ENCODE measurements at places on chromosomes 7 and 10. TPM values are rescaled to one million over a fixed set of nuclear protein-coding genes. Genes with fewer than 3 reads are reported as not detected.

Gene RPEL1
- 0.13 TPM for total RNA-seq

GRCh38 chr10:75499556-75500160 is 68.2 kb downstream of the LRMDA start:
- DNase-seq: no peak

Gene SMO
- 2.3 TPM for total RNA-seq

DNA sequence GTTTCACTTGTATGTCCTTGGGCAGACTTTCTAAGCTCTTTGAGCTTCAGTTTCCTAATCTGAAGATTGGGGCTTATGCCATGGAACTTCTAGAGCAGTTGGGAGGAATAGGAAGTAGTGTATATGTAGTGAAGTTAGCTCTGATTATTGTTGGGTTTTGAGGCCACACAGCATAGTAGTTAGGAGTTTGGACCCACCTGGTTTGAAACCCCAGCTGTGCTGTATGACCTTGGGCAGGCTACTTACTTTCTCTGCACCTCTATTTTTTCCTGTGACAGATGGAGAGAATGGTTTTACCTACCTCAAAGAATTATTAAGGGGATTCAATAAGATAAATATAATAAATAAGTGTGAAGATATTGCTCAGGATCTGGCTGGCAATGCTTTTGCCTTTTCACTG is 61.4 kb upstream of the ADRB1 start:
- no peak for DNase-seq

Gene PLAC9
- 3.7 TPM for total RNA-seq

- no peak for DNase-seq
Measured at GRCh38 chr7:15571301-15571878, 9.6 kb upstream of the AGMO start.

Gene NEUROD6
- total RNA-seq: not detected

DNA sequence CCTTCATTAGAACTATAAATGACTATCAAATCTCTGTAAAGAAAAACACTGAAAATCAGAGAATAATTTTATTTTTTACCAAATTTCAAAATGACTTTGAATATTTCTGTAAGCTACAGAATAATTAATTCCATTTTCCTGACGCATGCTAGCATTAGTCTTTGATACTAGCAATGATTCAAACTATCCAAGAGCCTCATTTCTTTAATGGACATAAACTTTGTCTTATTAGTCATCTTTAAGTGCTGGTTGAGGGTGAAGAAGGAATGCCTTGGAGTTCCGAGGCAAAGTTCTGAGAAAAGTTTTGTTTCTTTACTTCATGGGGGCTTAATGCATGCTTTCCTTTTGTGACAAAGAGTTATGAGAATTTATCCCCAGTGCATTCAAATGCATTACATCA is 137.3 kb downstream of the AGMO start:
- DNase-seq: no peak

GRCh38 chr7:87047-87446 is 105.3 kb upstream of the FAM20C start:
- DNase-seq: no peak

Gene OR9A2
- not detected for total RNA-seq

DNA sequence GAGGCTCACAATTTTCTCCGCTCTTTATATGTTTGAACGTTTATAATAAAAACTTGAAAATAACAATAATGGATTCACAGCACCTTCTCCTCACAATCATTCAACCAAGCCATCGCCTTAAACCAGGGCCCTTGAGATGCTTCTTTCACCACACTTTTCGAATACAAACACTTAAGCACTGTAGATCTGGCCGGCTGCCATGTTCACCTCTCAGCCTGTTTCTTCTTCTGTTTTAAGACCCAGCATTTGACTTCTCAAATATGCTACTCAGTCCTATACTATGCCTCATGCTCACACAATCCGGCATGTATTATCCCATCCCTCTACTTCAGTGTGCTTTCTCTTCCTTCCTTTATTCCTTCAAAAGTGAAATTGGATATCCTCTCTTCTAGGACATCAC is 280.6 kb downstream of the TFEC start:
- DNase-seq: no peak

- DNase-seq: no peak
Measured at GRCh38 chr7:50418526-50419290, 31.4 kb downstream of the FIGNL1 start.

Gene AKR1C8
- not detected for total RNA-seq

GRCh38 chr7:41503438-41503837 is 199.5 kb downstream of the INHBA start:
- DNase-seq: no peak

GRCh38 chr10:84336406-84337090 is 8.2 kb downstream of the CCSER2 start:
- no peak for DNase-seq

Gene LIPJ
- total RNA-seq: not detected

Gene RABGEF1
- total RNA-seq: 22.4 TPM

- DNase-seq: no peak
Measured at GRCh38 chr10:80493522-80494051, 39.5 kb downstream of the TSPAN14 start.

GRCh38 chr10:114103284-114103683 is 59.6 kb downstream of the ADRB1 start:
- peak; percentile 51 for DNase-seq

DNA sequence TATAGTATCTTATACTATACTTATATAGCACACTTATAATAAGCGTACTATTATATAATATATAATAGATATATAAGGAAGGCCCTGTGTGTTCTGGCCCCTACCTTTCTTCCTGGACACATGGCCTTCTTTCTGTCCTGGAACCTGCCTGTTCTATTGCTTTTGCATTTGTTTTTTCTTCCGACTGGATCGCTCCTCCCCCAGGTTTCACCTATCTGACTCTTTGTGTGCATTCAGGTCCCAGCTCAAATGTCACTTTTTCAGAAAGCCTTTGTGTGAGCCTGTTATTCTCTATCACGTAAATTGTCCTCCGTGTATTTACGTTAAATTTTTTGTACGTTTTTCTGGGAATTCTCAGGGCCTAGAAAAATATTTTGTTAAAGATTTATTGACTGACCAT is 2.9 kb upstream of the TRIM8 start:
- DNase-seq: no peak

- DNase-seq: no peak
Measured at GRCh38 chr10:124074501-124075109, 18.8 kb downstream of the CHST15 start.

GRCh38 chr10:17265468-17265867 is 37.4 kb downstream of the VIM start:
- no peak for DNase-seq

DNA sequence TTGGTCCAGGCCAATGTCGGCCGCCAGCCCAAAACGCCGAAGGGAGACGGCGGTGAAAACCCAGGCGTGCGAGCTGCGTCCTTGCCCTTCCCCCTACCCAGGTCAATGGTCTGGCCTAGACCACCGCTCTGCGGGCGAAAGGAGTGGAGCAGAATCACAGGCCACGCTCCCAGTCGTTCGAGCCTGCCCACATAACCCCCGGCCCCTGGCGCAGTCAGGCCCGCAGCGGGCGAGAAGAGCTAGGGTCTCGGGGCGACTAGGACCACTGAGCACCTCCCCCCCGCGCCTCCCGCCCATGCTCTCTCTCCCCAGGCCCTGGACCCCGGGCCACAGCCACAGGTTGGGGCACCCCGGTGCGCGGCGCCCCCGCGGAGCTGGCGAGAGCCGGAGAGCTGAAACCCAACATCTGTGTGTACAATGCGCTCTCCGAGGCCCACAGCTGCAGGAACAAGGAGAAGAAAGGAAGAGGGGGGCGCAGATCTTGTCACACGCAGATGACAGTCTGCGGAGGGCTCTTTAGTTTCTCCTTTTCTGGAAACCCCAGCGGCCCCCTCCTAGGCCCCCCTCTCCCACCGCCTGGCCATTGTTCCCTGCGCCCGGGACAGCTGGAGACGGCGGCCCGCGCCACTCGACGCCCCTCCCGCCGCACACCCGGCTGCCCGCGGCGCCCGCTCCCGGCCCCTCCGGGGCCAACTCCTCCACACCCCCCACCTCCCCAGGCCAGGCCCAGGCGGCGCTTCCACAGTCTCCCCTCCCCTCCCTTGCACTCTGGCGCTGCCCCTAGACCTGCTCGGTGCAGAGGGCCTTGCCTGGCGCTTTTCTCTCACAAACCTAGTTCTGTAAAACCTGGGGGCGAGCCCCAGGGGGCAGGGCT is 355.0 kb downstream of the DNAJB6 start:
- DNase-seq: no peak

- DNase-seq: no peak
Measured at GRCh38 chr7:13077466-13077865, 390.0 kb downstream of the ARL4A start.

GRCh38 chr7:132956556-132956955 is 125.3 kb downstream of the CHCHD3 start:
- DNase-seq: no peak

- DNase-seq: peak; percentile 59
Measured at GRCh38 chr7:4882169-4883032, 1.1 kb downstream of the RADIL start.

DNA sequence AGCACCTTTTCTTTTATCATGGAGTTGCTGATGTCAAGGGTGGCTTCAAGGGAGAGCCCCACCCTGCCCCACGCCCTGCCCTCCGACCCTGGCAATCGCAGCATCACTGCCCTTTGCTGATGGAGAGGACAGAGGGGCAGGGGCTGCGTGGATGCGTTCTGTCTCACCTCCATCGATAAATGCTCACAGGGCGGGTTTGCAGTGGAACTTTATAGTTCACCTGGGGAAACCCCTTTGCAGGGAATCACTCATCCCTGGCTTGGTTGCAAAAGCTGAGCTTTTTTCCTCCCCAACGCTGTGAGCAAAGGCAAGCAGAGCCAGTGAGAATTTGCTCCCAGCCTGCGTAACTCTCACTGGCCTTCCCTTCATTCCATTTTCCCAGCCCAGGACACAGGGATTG is 176.8 kb downstream of the WDR37 start:
- no peak for DNase-seq
